ENCODE measurements at places on chromosomes 1 and 21.
A peak's percentile ranks its signal among the peaks of the same experiment; 100 is the strongest.

- DNase-seq, result peak; percentile 71
Measured at GRCh38 chr1:9004700-9005394, 21.4 kb downstream of the SLC2A7 start.

- no peak for DNase-seq
Measured at GRCh38 chr21:41322496-41323382, 6.1 kb downstream of the FAM3B start.

DNA sequence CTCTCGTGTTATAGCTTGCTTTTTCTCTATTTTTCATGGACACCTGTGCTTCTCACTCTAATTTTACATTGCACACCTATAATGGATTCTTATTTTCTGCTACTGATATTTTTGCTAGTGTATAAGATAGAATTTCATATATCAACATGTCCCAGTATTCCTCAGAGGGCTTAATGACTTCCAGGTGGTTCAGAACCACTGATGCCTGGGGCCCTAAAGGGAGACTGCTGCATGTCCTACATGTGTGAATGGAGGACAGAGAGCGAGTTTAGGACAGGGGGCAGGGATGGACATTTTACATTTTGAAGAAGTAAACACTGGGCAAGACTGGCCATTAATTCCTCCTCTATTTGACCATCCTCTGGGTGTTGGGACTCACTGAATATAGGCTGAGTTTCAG lies 100.6 kb downstream of the DISC1 start:
- no peak for DNase-seq

DNA sequence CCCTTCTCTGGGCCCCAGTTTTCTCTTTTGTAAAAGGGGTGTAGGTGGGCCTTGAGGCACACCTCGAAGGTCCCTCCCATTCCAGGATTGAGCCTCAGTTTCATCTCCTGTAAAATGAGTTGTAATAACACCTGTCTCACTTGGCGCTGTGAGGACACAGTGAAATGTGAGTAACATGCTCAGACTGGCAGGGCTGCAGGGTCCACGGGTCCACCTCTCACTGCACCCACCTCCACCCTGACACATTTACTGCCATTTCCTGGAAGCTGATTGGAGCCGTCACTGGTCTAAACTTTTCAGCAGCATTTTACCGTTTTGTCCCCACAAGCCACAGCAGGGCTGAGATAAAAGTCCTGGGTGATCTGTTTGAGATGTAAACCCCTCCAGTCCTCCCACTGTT lies 398.0 kb downstream of the PTPRU start:
- no peak for DNase-seq

- no peak for DNase-seq
Measured at GRCh38 chr1:159746666-159747065, 32.3 kb upstream of the CRP start.

GRCh38 chr1:109881906-109882287 lies 28.8 kb upstream of the CSF1 start:
- no peak for DNase-seq

- DNase-seq, result no peak
Measured at GRCh38 chr21:44054710-44055109, 42.6 kb downstream of the TRAPPC10 start.

GRCh38 chr1:72280711-72281110 lies 1.6 kb downstream of the NEGR1 start:
- no peak for DNase-seq

All from stimulated activated CD8-positive, alpha-beta memory T cell treated with anti-CD3 and anti-CD28 coated beads, Interleukin-15, amount 100 ng/mL, for 24 hours (primary cell).